ENCODE measurements at places on chromosomes 11 and 22.

GRCh38 chr11:113642090-113642489, 64.0 kb downstream of the TMPRSS5 start:
- no peak for DNase-seq

- peak; percentile 22 for DNase-seq
These were observed 88.9 kb downstream of the KCNQ1 start for GRCh38 chr11:2533587-2534133.

GRCh38 chr22:31082606-31083376, 1.7 kb downstream of the SMTN start:
- peak; percentile 25 for DNase-seq

DNA sequence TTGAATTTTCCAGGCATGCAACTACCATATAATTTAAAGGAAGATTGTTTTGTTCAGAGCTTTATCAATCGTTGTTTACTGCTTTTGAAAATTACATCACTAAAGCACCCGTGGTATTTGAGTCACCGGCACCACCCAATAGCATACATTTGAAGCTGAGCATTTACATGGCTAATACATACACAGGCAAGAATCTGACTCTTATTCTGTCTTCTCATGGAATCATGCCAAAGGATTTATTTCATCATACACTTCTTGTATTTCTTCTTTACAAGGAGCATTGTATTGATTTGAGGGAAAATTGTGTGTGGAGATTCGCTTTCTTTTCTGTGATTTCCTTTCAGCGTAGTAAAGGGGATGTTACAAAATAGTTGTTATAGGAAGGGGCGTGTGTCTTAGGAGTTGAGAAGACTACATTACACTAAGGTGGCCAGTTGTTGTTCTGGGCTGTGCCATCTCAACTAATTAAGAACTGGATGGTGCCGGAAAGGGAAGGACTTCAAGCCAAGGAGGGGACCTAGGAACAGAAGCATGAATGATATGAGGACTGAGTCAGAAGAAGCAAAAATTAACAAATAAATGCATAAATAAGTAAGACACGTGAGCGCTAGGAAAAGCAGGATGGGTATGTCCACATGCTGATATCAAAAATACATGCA, 12.9 kb upstream of the CD3E start:
- DNase-seq: no peak

- no peak for DNase-seq
These were observed 76.2 kb downstream of the ZBTB16 start for GRCh38 chr11:114135737-114136151.

DNA sequence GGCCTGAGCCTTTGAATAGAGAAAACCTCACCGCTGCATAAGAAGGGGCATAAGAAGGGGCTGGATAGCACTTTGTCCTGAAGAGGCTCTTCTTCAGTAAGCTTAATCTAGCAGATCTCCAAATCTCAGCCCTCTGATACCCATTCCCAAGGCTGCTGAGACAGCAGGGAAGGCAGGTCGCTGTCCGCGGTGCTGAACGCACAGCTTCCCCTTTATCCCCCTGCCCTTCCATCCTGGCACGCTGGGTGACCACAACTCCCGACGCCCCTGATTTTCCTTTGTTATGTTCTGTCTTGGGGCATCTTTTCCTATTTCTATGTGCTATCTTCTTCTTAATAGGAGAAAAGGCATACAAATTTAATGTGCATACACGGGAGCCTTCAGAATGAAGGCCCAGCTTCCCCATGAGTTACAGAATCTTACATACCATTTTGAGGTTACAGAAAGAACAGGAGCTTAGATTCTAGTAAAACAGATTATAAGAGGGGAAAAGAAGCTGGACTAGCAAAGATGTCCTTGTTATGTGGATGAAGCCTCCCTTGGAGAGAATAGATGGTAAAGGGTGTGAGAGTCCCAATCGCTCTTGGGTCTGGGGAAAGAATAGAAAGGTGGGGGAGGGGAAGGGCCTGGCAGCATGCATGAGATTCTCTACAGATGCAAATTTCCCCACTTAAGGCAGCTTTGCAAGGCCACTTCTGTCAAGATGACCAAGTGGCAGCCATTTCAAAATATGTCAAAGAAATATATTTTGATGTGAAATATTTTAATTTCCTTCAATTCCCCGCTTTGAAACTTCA, 5.7 kb upstream of the SULT4A1 start:
- peak; percentile 5 for DNase-seq

- no peak for DNase-seq
These were observed 12.8 kb upstream of the NARS2 start for GRCh38 chr11:78587446-78587845.

- DNase-seq: no peak
These were observed 25.6 kb upstream of the DRICH1 start for GRCh38 chr22:23657727-23658126.

GRCh38 chr11:119450590-119451326, 27.8 kb upstream of the THY1 start:
- DNase-seq: no peak

DNA sequence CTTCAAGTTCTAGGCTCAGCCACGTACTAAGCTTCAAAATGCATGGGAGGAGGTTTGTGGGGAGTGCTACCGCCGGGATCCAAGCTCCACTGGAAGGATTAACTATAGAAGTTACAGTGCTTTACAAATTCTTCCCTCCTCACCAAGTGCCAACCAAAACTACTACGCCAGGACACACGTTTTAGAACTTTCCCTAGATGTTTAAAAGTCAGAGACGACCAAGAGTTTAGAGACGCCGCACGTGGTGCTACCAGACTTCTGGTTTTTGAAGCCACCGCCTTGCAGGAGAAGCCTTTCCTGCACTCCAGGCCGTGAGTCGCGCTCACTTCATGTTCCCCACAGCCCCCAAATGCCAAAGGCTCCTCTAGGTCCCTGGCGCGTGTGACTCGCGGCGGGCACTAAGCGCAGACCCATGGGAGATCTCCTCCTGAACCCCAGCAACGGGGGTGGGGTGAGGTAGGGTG, 734 bp downstream of the SNU13 start:
- DNase-seq: no peak

DNA sequence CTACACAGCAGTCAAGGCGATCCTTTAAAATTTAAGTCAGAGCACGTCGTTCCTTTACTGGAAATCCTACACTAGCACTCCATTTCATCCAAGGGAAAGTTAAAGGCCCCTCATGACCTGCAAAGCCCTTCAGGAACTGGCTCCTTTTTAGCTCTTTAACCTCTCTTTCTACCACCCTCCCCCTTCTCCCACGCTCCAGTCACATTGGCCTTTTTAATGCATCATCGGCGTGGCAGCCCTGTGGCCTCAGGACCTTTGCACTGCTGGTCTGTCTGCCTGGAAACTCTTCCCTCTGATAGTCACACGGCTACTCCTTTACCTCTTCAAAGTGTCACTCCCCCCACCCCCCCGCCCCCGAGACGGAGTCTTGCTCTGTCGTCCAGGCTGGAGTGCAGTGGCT, 1.2 kb upstream of the PTPN5 start:
- no peak for DNase-seq

- DNase-seq: no peak
These were observed 26.3 kb upstream of the SORL1-AS1 start for GRCh38 chr11:121478895-121479697.

DNA sequence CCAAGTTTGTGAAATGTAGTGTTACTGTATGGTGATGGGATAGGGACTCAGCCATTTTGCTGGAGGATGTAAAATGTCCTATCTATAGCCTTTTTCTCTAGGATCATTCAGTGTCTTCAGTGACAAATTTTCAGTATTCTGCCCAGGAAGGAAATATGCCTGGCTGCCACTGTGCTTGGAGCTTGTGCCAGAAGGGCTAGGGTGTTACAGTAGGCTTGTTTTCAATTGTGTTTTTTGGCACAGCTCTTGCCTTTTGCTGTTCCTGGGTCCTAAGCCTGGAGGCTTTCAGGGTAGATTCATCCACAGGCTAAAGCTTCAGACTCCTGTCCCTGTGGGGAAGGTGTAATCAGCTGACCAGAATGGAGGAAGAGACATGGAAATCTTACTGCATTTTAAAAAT, 22.0 kb upstream of the PHOX2A start:
- DNase-seq: no peak

DNA sequence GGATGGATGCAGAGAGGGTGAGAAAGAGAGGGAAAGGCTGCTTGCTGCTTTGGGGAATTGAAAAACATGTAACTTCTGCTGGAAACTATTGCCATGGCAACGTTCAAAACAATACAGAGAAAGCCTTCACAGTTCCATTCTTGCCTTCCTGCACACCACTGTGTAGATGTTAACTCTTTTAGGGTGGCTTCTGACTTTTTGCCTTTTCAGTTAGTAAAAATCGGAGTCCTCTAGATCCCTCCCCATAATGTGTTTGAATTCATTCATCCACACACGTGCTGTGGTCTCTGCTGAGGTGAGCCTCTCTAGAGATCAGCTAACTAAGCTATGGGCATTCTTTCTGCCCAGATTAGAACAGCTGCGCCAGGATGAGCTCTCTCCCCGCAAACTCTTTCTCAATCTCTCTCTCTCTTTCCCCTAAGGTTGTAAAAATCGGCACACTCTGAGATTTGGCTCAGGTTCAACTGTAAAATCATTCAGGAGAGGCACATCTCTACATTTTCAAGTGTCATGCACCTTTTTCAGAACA, 1178.3 kb downstream of the LRRC4C start:
- no peak for DNase-seq

GRCh38 chr22:47166446-47167016, 404.1 kb downstream of the TBC1D22A start:
- no peak for DNase-seq

- DNase-seq: no peak
These were observed 12.9 kb upstream of the SH3BP1 start for GRCh38 chr22:37626556-37627075.

DNA sequence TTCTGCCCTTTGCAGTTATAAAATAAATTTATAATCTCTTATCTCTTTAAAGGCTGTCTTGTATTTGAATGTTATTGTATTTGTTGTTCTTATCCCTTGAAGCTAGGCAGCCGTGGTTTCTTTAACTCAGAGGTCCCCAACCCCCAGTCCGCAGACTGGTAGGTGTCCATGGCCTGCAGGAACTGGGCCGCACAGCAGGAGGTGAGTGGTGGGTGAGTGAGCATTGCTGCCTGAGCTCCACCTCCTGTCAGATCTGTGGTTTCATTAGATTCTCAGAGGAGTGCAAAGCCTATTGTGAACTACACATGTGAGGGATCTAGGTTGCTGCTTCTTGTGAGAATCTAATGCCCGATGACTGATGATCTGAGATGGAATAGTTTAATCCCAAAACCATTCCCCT, 380.0 kb upstream of the CCDC90B start:
- no peak for DNase-seq

DNA sequence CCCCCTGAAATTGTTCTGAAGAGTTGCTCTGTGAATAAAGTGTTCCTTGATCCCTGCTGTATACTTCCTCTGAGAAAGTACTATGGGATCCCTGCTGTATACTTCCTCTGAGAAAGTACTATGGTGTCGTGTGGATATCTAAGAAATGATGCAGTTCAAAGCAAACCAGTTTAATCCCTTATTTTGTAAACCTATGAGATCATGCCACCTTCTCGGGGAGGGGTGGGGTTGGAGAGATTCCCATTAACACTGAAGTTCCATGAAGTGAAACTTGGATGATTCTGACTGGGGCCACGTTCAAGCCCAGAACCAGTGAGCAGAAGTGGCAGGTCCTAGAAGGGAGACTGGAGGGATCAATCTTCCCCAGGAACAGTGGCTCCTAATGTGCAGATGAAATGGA, 13.0 kb upstream of the TP53AIP1 start:
- DNase-seq: no peak

GRCh38 chr11:88704485-88704884, 361.3 kb downstream of the GRM5 start:
- DNase-seq: no peak

- peak; percentile 58 for DNase-seq
These were observed 8.0 kb downstream of the TMEM86A start for GRCh38 chr11:18706330-18707243.

DNA sequence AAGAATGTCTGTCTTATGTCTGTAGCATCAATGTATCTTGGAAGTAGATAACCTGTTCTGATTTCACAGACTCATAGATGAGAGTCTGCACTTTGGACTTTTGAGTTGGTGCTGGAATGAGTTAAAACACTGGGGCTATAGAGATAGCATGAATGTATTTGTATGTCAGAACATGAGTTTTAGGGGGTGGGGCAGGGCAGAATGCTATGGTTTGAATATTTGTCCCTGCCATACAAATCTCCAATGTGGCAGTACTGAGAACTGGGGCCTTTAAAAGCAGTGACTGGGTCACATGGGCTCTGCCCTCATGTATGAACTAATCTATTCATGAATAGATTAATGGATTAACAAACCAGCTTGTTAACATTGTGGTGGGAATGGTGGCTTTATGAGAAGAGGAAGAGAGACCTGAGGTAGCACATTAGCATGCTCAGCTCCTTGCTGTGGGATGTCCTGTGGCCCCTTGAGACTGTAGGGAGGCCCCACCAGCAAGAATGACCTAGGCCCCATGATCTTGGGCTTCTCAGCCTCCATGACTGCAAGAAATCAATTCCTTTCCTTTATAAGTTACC, 15.5 kb upstream of the OR52K1 start:
- DNase-seq: no peak

GRCh38 chr22:30837531-30837930, 131.0 kb downstream of the MORC2 start:
- no peak for DNase-seq

- DNase-seq: no peak
These were observed 1.3 kb upstream of the SSH3 start for GRCh38 chr11:67301951-67302516.

- DNase-seq: no peak
These were observed 34.8 kb downstream of the CELSR1 start for GRCh38 chr22:46502440-46503175.

DNA sequence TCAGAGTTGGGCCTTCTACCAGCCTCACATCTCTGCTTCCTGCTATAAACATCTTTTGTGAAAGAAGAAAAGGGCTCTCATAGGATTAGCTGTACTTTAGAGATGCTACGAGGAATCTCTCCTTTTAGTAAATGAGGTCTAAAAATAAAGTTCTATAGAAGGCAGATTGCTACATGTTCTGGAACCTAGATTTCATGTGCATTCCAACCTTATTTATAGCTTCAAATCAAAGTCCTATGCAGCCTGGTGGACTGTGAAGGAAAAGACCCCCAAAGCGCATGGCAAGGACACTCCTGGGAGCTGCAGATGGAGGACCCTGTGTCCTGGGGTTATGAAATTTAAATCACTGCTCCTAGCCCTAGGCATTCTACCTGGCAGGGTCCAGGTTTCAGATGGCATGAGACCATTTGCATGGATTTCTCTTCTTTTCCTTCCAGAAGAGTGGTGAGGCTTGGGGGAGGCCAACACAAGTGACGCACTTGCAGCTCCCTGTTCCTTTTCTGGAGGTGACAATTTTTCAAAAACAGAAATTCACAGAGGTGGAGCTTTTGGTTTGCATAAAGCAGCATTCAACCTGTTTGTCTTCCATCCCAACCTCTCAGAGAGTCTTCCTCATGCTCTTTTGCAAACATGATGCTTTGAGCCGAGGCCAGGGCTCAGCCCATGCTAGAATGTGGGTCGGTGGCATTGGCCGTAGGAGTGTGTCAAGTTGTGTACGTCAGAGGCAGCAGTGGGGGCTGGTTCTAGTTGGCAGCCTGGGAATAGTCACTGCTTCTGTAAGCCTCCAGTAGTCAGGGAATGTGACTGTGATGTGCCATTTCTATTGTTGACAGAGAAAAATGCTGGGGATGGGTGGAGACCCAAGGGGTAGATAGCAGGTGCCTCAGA, 6.3 kb downstream of the CRY2 start:
- DNase-seq: no peak

GRCh38 chr11:46700241-46701077, at the start of the genes ARHGAP1 and ZNF408:
ARHGAP1 (minus strand) TSS chr11:46700619; CDS start chr11:46696107, 4,512 bp downstream.
ZNF408 (plus strand) TSS chr11:46701031; CDS start chr11:46701048, 17 bp downstream.
- DNase-seq: peak; percentile 99

- DNase-seq: no peak
These were observed 57.0 kb downstream of the SMIM38 start for GRCh38 chr11:69212798-69213110.

GRCh38 chr11:124763156-124763947, 1.3 kb upstream of the ESAM start:
- peak; percentile 84 for DNase-seq

- no peak for DNase-seq
These were observed 22.1 kb downstream of the LMO2 start for GRCh38 chr11:33869481-33870422.

Data from CD4-positive, alpha-beta T cell treated with Interleukin-2 at 100 ng/mL for 4 hours (primary cell).